Retinal pigment epithelial cell (primary cell): ENCODE measurements at places on chromosomes 12 and 14.

DNA sequence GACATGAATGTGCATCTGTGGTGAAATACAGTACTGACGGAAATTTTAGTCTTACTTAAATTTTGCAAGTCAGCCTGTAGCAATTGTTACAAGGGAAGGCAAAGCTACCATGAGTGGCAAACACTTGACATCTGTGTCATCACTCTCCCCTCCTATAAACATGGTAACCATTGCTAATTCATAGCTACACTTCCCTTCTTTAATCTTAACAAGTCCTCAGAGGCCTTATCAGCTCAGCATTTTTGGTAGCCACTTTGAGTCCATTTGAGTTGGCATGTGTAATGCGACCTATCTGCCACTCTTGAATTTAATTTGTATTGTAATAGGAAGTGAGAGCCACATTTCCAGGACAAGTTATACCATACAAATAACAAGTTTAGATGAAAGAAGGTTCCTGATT is 218.1 kb downstream of the RMST start:
- DNase-seq: no peak

- DNase-seq: no peak
These were observed 105.8 kb downstream of the PAH start for GRCh38 chr12:102811110-102811737.

DNA sequence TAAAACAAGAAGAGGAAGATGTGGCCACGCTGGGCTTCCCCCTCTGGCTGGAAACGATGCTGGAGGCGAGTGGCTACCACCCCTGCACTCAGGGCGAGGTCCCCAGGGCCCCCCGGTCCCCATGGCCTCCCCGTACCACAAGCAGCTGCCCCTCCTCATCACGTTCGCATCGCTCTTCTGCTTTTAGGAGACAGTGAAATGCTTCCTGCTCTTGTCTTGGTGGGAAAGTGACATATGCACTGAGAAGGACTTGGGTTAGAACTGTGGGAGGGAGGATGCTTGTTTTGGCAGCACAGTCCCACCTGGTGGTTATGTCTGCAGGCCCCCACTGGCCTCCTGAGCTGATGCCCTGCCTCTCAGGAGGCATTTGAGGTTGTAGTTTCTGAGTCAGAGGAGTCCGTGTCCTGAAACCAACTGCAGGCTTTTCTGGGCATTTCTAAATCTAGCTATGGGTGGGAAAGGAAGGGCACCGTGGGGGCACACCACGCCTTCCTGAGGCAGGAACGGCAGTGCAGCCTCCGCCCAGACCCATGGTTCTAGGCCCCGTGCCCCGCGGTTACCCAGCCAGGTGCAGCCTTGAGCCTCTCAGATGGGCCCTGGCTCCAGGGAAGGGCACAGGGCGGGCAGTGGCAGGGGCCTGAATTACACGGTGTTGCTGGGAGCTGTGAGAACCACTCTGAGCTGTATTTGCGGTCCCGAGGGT is 139.3 kb downstream of the ADGRD1 start:
- no peak for DNase-seq

GRCh38 chr14:40074169-40074568 is 641.9 kb upstream of the FBXO33 start:
- DNase-seq: no peak

DNA sequence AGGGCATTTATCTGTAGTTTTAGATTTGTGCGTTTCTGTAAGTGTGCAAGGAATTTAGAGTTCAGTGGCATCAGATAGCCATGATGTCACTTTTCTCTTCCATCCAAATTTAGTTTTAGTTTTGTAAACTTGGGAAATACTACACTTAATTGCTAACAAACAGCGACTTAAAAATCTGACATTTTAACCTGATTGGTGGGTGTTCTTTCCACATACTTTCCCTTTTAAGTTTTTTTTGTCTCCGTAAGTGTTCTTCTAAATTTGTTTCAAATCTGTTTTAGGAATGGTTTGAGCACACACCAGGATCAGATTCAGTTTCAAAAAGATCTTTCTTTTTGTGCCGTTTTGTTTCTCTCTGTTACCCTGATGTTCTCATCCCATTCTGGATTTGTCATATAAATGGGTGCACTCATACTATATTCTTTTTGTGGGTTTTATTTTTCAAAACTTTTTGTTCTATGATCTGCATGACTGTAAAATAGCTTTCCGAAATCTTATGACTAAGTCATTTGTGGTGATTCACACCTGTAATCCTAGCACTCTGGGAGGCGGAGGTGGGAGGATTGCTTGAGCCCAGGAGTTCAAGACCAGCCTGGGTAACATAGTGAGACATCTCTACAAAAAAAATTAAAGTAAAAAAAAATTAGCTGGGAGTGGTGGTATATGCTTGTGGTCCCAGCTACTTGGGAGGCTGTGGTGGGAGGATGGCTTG is 58.9 kb downstream of the FBXO34 start:
- no peak for DNase-seq

- DNase-seq: no peak
These were observed 161.6 kb upstream of the HIF1A start for GRCh38 chr14:61533513-61534255.

GRCh38 chr14:67575684-67576083 is 24.4 kb downstream of the PIGH start:
- DNase-seq: no peak

DNA sequence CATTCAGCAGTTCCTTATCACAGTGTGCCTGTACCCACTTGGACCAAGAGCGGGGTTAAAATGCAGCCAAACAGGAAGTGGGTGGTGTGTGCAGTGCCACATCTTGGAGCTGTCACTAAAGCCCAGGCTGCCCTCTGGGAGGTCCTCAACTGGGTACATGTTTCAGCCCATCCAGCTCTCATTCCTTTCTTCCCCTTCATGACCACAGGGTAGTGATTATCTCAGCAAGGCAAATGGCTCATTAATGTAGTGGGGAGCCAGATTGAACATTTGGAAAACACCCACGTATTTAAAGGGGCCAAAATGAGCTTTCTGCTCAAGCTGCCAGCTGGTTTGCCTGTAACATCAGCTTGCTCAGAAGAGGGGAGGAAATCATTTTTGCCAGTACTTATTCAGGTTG is 210.8 kb upstream of the BTG1 start:
- DNase-seq: no peak
